ENCODE measurements at places on chromosomes 1 and 21.

DNA sequence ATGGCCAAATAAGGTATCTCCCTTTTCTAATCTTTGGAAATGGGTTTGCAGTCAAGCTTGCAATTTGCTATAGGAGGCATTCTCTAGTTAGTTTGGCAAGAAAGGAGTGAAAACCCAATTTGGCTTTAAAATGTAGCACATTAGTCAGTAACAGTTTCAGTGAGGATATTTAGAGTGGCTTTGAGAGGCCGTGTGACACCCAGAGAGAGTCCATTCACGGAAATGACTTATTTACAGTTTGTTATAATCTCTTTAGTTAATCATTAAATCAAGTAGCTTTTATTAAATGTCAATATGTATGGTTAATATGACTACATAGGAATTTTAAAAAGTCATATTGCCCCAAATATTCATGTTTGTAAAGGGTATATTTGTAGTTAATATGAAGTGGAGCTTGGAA, 9.6 kb downstream of the ZBTB18 start:
- DNase-seq = no peak

DNA sequence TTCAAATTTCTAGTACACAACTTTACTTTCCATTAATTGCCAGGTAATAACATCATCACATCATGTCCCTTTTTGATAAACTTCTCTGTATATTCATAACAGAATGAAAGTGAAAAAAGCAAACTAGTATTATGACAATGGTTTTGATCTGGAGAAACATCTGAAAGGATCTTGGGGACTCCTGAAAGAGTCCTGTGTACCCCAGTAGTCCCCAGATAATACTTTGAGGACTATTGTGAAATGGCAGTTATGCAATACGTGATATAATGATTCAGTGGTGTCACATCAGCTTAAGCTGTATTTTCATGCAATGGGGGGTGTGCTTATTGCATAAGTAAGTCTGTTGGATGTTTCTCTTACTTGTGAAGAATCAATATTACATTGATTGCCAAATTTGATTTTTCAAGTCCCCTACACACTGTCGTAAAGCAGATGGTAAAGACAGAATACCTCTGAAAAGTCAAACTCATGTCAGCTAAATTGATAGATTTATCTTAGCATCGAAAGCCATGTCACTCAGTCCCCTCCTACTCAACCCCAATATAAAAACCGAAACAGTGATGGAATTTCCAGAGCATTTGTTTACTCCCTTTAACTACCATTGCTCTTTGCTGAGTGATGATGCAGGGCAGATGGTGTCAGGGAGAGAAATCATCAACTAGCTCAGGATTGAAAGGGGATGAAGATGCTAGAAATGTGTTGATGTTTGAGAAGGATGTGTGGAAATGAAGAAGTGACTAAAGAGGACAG, 146.7 kb upstream of the C1orf105 start:
- no peak for DNase-seq

GRCh38 chr21:36776981-36777617, 78.2 kb downstream of the SIM2 start:
- no peak for DNase-seq

DNA sequence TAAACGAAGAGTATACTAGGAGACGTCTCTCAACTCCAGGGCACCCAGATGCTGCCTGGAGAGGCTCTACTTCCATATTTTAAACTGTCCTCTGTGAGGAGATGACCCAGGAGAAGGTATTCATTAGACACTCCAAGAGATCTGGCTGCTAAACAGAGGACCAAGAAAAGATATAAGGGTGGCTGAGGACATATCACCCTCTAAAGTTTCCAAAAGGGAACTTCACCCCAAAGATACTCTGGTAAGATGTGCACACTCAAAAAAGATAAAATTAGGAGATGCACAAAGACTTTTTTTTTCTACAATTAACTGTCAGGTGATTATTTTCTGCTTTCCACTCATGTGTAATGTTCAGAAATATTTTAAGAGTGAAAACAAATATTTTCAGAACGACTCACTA, 1.4 kb downstream of the ZNF670 start:
- DNase-seq = no peak

- DNase-seq = no peak
These were observed 107.5 kb upstream of the DPT start for GRCh38 chr1:168836469-168836868.

DNA sequence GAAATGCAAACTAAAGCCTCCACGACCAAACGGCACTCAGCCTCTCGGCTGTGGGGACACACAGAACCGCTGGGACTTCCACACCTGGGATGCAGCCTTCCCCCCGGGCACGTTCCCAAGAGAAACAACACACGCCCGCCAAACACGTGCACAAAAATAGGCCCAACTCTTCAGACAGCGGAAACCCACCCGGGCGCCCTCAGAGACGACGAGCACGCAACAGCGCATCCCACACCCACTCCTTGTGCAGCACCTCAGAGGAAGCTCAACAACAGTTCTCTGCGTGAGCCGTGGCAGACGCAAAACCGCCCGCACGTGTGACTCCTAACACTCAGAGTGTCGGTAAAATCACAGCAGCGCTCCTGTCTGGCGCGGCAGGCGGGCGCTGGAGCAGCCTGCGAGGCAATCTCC, 5.3 kb downstream of the C1orf159 start:
- no peak for DNase-seq

GRCh38 chr1:210373878-210374599, 45.3 kb downstream of the HHAT start:
- peak; percentile 33 for DNase-seq

- no peak for DNase-seq
These were observed 69.5 kb downstream of the RHOU start for GRCh38 chr1:228804640-228805413.
